Stimulated activated CD4-positive, alpha-beta T cell treated with anti-CD3 and anti-CD28 coated beads, Interleukin-4, amount 100 ng/mL, for 1 hour (primary cell): ENCODE measurements at places on chromosomes 7 and 10.

DNA sequence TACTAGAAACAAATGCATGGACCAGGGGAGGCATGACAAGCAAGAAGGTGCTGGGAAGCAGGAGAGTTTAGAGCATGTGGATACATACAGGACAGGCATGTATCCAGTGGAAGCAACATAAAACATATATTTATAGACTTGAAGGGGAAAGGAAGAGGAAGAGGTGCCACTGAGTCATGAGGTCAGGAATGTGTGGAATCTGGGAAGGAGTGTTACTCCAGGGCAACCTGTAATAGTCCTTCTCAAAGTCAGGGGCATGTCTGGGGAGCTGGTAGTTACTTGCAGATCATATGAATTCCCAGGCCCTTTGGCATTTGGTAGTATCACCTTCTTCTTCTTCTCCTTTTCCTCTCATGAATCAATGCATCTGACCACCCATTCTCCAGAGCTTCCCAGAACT lies 246.6 kb downstream of the XPNPEP1 start:
- no peak for DNase-seq

DNA sequence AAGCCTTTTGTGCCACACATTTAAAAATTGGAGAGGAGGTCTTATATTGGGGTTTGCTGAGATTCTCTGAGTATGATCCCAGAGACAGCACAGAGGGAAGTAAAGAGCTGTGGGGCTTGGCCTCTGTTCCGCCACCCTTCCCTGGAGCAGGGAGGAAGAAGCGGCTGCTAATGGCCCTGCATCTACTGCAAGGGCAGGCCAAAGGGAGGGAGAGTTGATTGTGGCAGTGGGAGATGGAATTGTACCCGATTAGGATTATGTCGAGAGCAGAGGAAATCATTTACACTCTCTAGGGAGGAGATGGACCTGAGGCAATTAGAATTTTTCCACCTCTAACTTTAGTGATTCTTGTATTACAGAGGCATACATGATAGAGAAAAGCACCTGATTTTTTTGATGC lies 28.8 kb downstream of the CYP17A1 start:
- DNase-seq: no peak

GRCh38 chr10:15426558-15426957 lies 55.5 kb upstream of the FAM171A1 start:
- no peak for DNase-seq

DNA sequence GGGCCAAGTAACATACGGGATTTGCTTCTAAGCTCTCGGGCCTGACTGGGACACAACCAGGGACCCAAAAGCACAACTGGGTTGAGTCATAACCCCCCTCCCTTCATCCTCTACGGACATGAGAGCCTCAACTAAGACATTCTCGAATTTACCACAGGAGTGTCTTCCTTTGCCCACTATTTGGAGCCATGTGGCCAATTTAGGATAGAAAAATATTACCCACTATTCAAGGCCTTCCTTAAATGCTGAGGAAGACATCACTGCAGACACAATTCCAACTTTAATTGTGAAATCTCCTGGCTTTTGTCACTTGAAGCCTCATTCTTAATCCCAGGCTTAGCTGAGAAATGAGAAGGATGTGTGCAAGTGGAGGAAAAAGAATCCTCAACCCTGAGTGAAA lies 11.8 kb downstream of the CTBP2 start:
- no peak for DNase-seq

GRCh38 chr10:118913825-118914224 lies 115.7 kb upstream of the NANOS1 start:
- DNase-seq: no peak

GRCh38 chr10:3090914-3091787 lies 23.8 kb downstream of the PFKP start:
- no peak for DNase-seq

DNA sequence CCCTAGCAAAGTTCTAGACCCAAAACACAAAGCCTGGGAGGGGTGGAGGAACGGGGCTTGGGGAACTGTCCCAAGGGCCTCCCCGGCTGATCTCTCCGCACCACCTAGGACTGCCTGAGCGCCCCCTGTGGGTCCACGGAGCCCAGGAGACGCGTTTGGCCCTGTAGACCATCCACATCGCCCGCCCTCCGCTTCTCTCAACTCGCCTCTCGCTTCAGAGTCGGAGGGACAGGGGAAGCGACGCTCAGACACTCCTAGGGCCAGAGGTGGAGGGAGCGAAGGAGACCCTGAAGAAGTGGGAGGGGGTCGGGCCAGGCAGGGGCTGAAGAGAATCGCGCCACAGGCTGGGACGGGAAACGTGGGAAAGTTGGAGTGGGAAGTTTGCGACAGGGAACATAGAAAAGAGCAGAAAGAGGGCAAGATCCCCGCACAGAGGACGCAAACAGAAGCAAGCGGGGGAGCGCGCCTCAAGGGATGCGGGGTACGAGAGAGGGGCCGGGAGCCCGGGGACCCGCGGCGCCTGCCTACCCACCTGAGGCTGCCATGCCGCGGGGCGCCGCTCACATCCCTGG lies 378 bp downstream of the PIK3AP1 start:
- peak; percentile 61 for DNase-seq

DNA sequence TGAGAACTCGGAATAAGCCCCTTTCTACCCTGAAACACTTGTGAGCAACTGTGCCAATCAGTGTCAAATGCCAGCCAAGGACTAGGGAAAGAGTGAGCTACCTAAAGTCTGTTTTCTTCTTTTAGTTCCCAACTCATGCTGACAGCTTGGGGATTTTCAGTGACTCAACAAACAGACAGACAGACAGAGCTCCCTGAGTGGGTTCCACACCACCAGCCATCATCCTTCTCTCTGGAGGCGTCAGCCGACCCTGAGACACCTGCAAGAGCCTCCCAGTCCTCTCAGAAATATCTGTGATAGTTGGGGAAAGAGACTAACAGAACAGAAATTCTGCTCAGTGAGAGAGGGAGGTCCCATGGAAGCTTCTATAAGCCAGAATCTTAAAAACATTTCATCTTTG lies 49.5 kb downstream of the GATA3 start:
- no peak for DNase-seq

DNA sequence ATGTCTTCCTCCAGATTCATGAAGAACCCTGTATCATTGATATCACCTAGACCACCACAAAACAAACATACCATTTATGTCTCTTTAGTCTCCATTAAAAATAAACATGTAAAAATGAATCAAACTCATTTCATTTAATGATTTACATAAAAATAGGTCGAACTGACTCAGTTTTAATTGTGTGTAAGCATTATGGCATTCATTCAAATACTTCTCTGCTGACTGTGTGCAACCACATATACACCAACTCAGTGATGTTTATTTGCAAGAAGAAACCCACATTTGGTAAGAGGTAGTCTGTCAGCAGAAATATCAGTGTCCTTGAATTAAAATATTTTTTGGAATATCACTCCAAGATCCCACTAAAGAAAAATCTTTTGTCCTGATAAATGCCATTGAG lies 30.5 kb downstream of the ABCB1 start:
- no peak for DNase-seq

GRCh38 chr10:75753621-75754020 lies 322.2 kb downstream of the LRMDA start:
- DNase-seq: no peak

DNA sequence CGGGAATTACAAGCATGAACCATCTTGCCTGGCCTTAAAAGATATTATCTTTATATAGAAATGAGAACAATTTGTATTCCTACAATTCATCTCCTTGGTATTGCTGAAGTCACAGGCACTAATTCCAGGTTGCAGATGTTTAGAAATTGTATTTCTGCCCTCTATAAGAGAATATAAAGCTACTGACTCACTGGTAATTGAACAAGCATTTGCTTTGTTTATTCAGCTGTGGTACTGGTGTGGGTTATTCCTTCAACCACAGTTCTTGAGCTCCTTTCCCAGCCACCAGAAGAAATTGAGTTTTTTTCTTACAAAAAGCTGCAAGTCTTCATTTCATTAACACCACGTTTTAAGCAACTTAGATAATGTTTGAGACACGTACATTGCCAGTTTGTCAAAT lies 29.0 kb upstream of the MPP7 start:
- no peak for DNase-seq

DNA sequence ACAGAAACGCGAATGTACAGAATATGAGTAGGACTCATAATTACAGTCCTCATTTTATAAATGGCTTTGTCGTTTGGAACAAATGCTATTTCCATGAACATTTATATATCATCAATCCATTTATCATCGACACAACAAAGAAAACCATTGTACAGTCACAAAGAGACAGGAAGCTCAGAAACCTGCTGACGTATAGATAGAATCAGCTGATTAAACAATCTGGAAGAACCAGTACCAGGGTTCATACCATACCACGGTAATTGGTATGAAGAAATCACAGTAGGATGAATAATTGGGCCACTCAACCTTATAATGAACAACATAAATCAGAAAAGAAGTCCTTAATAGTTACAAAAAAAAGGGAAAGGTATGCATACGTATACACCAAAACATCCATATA lies 295.0 kb downstream of the PARD3 start:
- no peak for DNase-seq

GRCh38 chr7:94414980-94415379 lies 20.3 kb downstream of the COL1A2 start:
- DNase-seq: no peak

DNA sequence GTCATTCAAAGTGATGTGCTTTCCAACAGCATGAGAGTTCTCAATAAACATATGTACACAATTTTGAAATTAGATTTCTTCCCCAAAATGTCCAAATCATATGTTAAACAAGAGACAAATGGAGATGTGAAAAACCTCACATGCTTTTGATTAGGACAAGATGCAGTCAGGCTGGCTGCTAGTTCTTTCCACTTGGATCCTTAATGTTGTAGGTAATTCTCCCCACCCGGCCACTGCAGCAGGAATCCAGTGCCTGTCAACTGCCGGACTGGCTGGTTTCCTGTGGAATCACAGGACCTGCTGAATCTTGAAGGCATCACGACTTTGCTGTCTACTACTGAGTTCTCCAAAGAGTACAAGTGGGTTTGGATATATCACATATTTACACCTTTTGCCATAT lies 138.6 kb upstream of the AKR1E2 start:
- no peak for DNase-seq

DNA sequence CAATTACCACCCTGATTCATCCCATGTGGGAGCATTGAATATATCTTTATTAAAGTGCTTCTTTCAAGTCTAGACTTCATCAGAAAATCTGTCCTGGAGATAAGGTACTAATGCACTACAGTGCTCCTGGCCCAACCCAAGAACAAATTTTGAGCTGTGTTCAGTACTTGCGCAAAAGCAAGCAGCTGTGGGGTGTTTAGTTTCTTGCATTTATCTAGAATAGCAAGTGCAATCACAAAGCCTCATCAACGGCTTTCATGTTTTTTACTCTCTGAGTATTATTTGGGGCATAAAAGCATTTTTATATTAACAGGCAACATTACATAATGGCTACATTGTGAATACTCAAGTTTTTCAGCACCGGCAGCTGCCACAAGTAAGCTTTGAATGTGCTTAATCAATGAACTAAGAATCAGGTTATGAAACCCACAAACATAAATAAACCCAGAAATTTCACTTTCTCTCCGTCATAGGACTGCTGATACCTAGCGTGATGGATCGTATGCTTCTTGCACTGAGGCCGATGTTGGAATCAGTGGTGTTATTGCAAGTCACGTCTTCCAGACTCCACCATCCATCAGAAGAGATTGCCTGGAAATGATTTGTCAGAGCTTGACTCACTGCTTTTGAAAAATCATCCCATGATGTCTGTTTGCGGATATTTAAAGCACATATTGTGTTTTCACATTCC lies 113.1 kb downstream of the CTTNBP2 start:
- DNase-seq: no peak

DNA sequence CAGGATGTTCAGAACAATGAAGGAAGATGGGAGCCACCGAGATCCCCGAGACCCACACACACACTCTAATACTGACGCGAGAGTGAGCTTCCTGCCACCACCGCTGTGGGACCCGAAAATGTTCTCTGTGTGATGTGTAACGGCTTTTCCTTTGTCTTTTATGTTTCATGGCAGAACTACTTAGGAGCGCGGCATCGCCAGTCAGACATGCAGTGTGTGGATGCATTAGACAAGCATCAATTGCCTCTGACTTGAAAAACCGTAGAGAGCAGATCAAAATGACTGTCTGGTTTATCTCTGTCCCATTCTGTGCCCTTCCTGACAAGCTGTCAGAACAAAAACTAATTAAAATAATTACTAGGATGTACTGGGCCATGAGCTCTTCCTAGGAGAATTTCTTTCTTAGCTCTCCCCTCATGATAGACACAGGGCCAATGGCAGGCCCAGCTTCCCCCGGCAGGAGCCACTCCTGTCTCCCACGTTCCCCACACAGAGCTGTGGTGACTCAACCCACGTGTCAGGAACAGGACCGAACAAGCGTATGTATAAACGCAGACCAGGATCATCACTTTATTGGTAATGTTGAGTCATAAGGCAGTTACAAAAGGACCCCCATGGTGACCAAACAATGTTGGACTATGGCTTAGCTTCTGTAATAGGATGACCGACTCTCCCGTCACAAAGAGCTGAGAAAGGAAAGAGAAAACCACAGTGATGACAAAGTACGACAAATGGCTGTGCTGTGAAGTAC lies 705.0 kb downstream of the PARD3 start:
- DNase-seq: no peak

- no peak for DNase-seq
Observed at GRCh38 chr7:1085266-1085665, 2.6 kb upstream of the GPER1 start.
